ENCODE measurements at places on chromosomes 7 and 10. TPM values are rescaled to one million over a fixed set of nuclear protein-coding genes. Genes with fewer than 3 reads are reported as not detected.

UCN3 gene
- not detected for total RNA-seq

GIMAP4 gene
- 75.3 TPM for total RNA-seq

PNLIP gene
- 2.7 TPM for total RNA-seq

LRRD1 gene
- not detected for total RNA-seq

IRF5 gene
- 9.6 TPM for total RNA-seq

IGFBP3 gene
- 143 TPM for total RNA-seq

EPHB6 gene
- 17.7 TPM for total RNA-seq

ASAH2 gene
- total RNA-seq = 5.2 TPM

SYT15 gene
- total RNA-seq = 24.8 TPM

TCF7L2 gene
- 45.1 TPM for total RNA-seq

TRPV5 gene
- total RNA-seq = not detected

NEBL gene
- total RNA-seq = 2.8 TPM

FBXO24 gene
- total RNA-seq = 0.81 TPM

HTRA1 gene
- total RNA-seq = 386 TPM

TBX20 gene
- not detected for total RNA-seq

CCDC7 gene
- total RNA-seq = 46.7 TPM

ARMS2 gene
- total RNA-seq = not detected

LBX1 gene
- not detected for total RNA-seq

AKR1B15 gene
- total RNA-seq = 0.33 TPM

BRAF gene
- 53.5 TPM for total RNA-seq

GPR37 gene
- 0.99 TPM for total RNA-seq

SLC18A3 gene
- not detected for total RNA-seq

MYL10 gene
- not detected for total RNA-seq

RADIL gene
- 4.0 TPM for total RNA-seq

OR6V1 gene
- not detected for total RNA-seq
